ENCODE measurements at places on chromosomes 6 and 20. TPM values are rescaled to one million over a fixed set of nuclear protein-coding genes. Genes with fewer than 3 reads are reported as not detected.

OPN5 gene
- not detected for total RNA-seq

LYRM4 gene
- 4.4 TPM for total RNA-seq

GINS1 gene
- 11.4 TPM for total RNA-seq

MYLK4 gene
- total RNA-seq, result 0.65 TPM

STAU1 gene
- 59.4 TPM for total RNA-seq

SFTA2 gene
- total RNA-seq, result not detected

TCEA2 gene
- total RNA-seq, result 6.4 TPM

SERAC1 gene
- total RNA-seq, result 4.4 TPM

DNA sequence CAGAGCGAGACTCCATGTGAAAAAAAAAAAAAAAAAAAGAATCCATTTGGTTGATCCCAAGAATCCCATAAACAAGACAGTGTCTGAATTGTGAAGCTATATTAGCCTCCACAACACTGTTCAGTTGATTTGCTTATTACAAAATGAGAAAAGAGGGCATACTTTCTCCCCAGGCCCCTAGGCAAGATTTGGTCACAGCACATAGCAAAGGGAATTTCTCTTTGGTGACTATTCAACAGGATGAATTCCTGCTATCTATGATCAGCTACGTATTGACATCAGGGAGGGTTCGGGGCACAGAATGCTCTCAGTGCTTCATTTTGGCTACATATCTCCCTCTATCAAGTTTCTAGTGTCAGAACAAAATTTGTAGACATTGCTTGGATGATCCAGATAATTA is 20.2 kb upstream of the SLC22A3 start:
- H3K27me3 ChIP-seq, result no peaks in the 10 kb centered on the region
- no peak overlapping the region for H3K4me3 ChIP-seq
- no peaks in the 10 kb centered on the region for H3K36me3 ChIP-seq
- no peaks in the 10 kb centered on the region for H3K4me1 ChIP-seq
- DNase-seq, result no peak

- H3K27me3 ChIP-seq, result no peaks in the 10 kb centered on the region
- H3K4me3 ChIP-seq, result no peak overlapping the region
- H3K36me3 ChIP-seq, result no peaks in the 10 kb centered on the region
Observed at GRCh38 chr6:113338644-113339043, 518.5 kb upstream of the MARCKS start.

DNA sequence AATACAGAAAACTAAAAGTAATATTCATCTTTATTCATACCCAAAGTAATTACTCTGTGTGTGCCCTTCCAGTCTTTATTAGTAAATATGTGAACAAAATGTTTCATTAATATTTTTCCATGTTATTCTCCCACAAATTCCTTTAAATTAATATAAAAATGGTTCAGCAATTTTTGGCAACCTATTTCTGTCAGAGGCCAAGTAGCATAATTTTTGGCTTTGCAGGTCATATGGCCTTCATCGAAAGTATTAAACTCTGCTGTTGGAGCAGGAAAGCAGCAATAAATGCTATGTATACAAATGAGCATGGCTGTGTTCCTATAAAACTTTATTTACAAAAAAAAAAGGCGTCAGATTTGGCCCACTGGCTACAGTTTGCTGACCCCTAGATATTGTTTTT is 16.1 kb downstream of the ZC2HC1B start:
- no peaks in the 10 kb centered on the region for H3K36me3 ChIP-seq
- H3K4me1 ChIP-seq, result no peaks in the 10 kb centered on the region
- no peak overlapping the region for H3K27ac ChIP-seq

DNA sequence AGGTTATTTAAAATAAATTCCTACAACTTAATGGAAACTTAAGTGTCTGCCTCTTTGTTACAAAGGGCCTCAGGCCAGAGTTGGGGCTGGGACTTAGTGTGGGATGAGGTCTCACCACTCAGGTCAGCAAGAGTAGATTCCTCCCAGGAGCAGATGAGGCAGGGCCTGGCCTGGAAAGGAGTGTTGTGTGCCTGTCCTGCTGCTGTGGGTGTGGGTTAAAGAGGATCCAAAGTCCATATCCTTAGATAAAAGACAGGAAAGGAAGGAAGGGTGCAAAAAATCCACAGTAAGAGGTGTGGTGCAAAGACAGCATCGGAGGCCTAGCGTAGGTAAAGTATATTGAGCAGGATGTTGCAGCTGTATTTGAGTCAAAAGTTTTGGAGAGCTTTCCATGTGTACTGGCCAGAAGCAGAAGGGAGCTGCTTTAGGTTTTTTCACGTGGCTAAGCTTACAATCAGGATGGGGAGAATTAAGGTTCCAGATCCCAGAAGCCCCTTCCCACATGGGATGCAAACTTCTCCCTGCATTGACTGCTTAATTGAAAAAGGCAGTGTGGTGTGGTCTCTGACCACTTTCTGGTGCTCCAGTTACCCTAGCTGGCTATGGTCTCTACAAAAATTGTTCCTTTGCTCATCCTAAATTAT is 12.8 kb upstream of the PLCG1 start:
- no peak overlapping the region for H3K27ac ChIP-seq
- H3K4me1 ChIP-seq, result peaks cover 5% of the 10 kb centered on the region
- DNase-seq, result no peak
- H3K27me3 ChIP-seq, result no peaks in the 10 kb centered on the region
- peaks cover 34% of the 10 kb centered on the region for H3K36me3 ChIP-seq

DNA sequence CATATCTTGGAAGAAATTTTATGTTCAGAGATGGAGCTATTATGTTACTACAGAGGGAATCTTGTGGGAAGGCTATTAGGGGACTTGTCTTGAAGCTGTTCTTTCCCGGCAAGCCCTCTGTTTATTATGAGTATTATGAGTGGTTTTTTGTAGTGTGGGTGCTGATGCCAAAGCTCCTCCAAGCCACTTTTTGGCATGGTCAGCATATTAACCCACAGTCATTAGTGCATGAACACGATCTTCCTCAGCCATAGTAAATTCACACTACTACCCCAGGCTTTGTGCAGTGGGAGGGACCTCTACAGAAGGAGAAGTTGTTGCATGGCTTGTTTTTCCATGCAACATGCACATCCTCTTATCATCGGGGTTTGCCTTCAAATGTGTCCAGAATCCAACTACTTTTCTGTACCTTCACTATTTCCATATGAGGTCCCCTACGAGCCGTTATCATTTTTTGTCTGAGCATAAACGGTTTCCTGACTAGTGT is 6.5 kb upstream of the BMP6 start:
- peaks cover 2% of the 10 kb centered on the region for H3K27me3 ChIP-seq
- DNase-seq, result no peak
- H3K4me1 ChIP-seq, result no peaks in the 10 kb centered on the region
- H3K4me3 ChIP-seq, result no peak overlapping the region

- H3K4me1 ChIP-seq, result peaks cover 6% of the 10 kb centered on the region
- no peaks in the 10 kb centered on the region for H3K27me3 ChIP-seq
- H3K36me3 ChIP-seq, result peaks cover 17% of the 10 kb centered on the region
- H3K27ac ChIP-seq, result no peak overlapping the region
Observed at GRCh38 chr20:62310757-62311121, 7.9 kb downstream of the ADRM1 start.

DNA sequence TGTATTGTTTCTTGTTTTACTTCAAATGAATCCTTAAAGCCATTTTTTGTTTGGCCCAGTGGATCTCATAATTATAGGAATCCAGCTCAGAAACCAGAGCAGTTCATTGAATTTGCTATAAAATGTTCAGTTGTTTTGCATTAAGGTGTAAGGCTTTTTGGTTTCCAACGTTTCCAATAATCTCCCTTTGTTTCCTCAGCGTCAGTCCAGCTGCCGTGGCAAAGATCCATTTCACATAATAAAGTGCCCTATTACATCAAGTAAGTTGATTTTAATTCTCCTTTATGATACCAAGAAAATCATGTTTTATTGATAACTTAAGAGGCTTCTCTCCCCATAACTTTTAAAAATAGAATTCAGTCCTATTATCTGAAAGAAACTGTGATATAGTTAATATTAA is 472.6 kb downstream of the UTRN start:
- H3K27me3 ChIP-seq, result no peaks in the 10 kb centered on the region
- no peak overlapping the region for H3K27ac ChIP-seq
- H3K4me1 ChIP-seq, result no peaks in the 10 kb centered on the region
- DNase-seq, result no peak

DNA sequence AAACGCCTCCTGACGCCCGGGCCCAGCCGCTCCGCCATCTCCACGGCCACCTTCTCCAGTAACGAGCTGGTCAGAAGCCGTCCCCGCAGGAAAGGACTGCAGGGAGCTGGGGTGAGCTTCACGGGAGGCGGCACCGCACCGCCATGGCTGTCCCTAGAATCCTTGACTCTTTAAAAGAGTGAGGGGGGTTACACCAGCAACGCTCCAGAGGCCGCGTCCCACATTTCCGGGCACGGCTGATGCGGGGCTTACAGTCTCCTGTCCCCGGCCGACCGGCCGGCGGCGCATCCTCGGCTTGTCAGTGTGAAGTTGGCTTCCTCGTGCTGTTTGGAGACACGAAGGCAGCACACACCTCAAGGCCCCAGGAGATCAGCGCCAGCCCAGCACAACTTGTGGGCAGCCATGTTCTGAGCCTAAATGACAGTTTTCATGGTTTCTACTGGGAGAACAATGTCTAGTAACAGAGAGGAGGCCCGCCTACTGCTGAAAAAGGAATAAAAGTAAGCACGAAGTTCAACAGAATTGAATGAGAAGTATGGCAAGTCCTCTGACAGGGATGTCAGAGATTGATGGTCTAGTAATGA is 30.4 kb downstream of the SLC2A4RG start:
- H3K36me3 ChIP-seq, result no peaks in the 10 kb centered on the region
- no peaks in the 10 kb centered on the region for H3K27me3 ChIP-seq
- no peaks in the 10 kb centered on the region for H3K4me1 ChIP-seq
- H3K27ac ChIP-seq, result no peak overlapping the region
- H3K4me3 ChIP-seq, result no peak overlapping the region

DNA sequence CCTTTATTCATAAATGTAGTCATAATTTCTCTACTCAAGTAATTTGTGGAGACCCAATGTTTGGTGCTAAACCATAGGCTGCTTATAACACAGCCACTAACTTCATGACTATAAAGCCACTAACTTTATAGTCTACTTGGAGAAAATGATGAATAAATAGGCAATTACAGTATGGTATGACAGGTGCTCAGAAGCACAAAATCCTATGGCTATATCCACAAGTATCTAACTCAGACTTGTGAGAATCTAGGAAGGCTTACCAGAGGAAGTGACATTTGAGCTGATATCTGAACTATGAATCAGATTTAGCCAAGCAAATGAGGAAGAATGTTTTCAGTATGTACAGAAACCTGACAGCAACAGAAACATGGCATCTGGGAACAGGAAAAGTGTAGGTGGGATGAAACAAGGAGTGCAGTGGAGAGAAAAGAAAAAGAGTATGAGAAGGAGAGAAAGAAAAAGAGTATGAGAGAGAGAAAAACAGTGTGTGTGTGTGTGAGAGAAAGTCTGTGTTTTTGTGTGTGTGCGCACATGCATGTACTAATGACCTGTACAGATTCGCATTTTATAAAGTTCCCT is 59.9 kb downstream of the REV3L start:
- DNase-seq, result no peak
- H3K36me3 ChIP-seq, result no peaks in the 10 kb centered on the region
- no peak overlapping the region for H3K27ac ChIP-seq
- H3K4me3 ChIP-seq, result no peak overlapping the region

DNA sequence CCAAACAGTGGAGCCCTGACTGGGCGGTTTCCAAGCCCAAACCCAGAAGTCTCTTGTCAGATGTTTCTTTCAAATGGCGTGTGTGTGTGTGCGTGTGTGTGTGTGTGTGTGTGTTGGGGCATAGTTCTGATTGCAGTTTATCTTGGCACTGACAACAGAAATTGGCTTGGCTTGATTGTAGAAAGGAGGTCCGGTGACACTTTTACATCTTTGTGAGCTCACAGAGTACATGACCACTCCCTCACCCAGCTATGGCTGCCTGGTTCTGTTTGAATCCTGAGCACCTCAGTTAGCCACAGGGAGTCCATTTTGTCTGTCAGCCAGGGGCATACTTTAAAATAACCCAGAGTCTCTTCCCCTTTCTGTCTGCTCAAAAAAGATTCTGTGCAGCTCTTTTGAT is 276.3 kb downstream of the CD83 start:
- H3K4me1 ChIP-seq, result peaks cover 6% of the 10 kb centered on the region
- DNase-seq, result no peak
- H3K4me3 ChIP-seq, result no peak overlapping the region
- H3K27me3 ChIP-seq, result no peaks in the 10 kb centered on the region

DNA sequence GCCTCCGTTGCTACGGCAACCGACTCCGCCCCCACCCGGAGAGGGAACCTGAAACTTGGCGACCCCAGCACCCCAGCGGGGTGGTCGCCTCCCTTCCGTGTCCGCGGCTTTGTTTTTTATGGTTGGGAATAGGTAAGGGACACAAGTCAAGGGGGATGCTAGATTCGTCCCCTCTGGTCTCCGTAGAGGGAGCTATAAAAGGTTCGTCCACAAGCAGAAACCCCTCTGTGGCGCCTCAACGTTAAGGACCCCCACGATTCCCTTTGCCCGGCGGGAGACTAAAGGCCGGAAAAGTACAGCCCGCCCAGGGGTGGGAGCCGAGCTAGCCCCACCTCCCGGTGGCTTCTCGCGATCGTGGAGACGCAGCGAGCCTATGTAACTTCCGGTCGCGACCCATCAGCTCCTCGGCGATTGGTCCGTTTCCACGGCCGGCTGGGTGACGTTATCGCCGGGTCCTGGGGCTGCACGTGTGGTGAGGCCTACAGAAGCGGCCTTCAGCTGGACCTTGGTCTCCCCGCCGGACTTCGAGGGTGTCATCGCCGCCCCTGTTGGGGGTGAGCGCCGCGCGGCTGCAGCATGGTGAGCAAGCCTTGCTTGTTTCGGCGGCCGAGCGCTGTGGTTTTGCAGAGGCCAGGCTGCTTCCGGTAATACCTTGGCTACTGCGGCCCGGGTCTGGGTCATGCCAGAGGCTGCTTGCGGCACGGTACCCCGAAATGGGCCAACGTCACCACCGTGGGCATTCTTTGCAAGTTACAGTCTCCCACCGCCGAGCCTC is at the start of gene LTV1:
Gene LTV1 (plus strand): TSS at position 437 of the 775 bp plus-strand sequence. CDS start 140 bp downstream, at position 577.
- H3K27me3 ChIP-seq, result no peaks in the 10 kb centered on the region
- H3K4me1 ChIP-seq, result peaks cover 12% of the 10 kb centered on the region
- peak within 1 kb of the TSS; percentile 89 for H3K27ac ChIP-seq
- peak; percentile 93 for DNase-seq

Data from liver (tissue), 10 donors.